Thyroid gland (tissue), 4 donors: ENCODE measurements at places on chromosomes 1 and 21. TPM values are rescaled to one million over a fixed set of nuclear protein-coding genes. Genes with fewer than 3 reads are reported as not detected.

Gene ITLN1
- not detected for total RNA-seq

- DNase-seq: no peak
These were observed 25.3 kb upstream of the RRP15 start for GRCh38 chr1:218259800-218260199.

GRCh38 chr21:36478207-36478701 lies 1.7 kb downstream of the CLDN14 start:
- DNase-seq: no peak

GRCh38 chr1:234756066-234756774 lies 146.2 kb upstream of the IRF2BP2 start:
- no peak for DNase-seq

Gene PADI2
- 0.13 TPM for total RNA-seq

- peak; percentile 86 for DNase-seq
These were observed 177.1 kb upstream of the RAB4A start for GRCh38 chr1:229093609-229094336.

Gene CSF3R
- 3.5 TPM for total RNA-seq

Gene TNNI3K
- total RNA-seq: not detected

- DNase-seq: no peak
These were observed 26.4 kb downstream of the MEGF6 start for GRCh38 chr1:3584915-3585314.

- no peak for DNase-seq
These were observed 301.0 kb downstream of the GRIK1 start for GRCh38 chr21:29638761-29639327.

Gene ATPAF1
- total RNA-seq: 85.6 TPM

- no peak for DNase-seq
These were observed 120.5 kb downstream of the UBR4 start for GRCh38 chr1:19089524-19089923.

Gene HSD3B1
- not detected for total RNA-seq

Gene PTGS2
- total RNA-seq: 3.1 TPM

- no peak for DNase-seq
These were observed 184.1 kb downstream of the FOXD2 start for GRCh38 chr1:47621977-47622376.

DNA sequence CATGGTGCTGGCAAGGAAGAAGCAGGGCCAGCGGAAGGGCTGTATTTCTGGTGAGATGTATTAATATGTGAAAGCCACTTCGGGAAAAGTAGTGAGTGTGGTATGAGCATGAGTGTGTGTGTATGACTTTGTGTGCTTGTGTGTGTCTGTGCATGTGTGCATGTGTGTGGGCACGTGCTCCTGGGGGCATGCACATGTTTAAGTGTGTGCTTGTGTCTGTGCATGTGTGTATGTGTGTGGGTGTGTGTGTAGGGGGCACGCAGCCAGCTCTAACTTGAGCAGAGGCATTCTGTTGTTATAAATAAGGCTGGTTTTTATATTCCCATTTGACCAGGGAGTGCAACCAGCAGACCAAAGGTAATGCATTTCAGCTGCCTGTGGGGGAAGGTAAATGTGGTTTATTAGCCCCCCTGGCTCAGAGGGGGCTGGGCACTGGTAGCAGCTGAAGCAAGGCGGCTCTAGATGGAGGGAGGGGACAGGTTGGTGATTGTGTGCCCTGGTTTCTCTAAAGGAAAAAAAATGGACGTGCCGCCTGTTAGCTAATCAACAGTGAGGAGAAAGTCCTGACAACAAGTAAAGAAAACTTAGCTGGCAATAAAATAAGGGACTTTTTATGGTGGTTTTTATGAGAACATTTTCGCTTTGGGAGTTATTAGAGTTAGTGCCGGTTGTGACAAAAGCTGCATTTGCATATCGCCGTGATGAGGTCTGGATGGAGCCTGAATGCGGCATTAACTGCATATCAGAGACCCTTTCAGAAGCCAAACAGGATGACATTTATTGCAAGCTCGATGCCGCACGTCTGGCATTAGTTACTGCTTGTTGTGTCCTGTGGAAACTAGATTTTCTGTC lies 180.1 kb downstream of the CAMTA1 start:
- no peak for DNase-seq

- DNase-seq: peak; percentile 55
These were observed 62.4 kb upstream of the LRP8 start for GRCh38 chr1:53390261-53390660.

DNA sequence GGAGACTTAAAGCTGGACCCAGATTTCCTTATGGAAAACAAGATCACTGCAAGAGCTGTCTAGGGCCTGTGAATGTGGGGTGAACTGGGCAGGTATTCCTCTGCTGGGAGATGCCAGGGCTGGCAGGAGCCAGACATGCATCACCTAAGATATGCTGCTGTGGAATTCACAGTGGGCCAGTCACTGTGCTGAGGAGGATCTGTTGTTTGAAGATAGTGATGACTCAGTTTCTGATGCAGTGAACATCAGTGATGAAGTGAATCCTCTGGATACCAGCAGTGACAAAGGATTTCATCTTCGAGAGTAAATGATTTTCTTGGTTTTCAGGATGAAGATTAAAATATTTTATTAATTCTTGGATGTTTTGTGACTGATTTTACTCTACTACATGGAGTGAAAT lies 29.9 kb upstream of the CAMSAP2 start:
- no peak for DNase-seq

- no peak for DNase-seq
These were observed 181.7 kb upstream of the LMO4 start for GRCh38 chr1:87146986-87147385.
